CD4-positive, alpha-beta T cell (primary cell): ENCODE measurements at places on chromosomes 3 and 15. TPM values are rescaled to one million over a fixed set of nuclear protein-coding genes. Genes with fewer than 3 reads are reported as not detected.

The CHL1 gene
- not detected for total RNA-seq

The GOLGA8N gene
- total RNA-seq: 4.4 TPM

The PYDC2 gene
- not detected for total RNA-seq

The SHC4 gene
- total RNA-seq: not detected

The BCHE gene
- total RNA-seq: not detected

The HTR3E gene
- total RNA-seq: not detected

DNA sequence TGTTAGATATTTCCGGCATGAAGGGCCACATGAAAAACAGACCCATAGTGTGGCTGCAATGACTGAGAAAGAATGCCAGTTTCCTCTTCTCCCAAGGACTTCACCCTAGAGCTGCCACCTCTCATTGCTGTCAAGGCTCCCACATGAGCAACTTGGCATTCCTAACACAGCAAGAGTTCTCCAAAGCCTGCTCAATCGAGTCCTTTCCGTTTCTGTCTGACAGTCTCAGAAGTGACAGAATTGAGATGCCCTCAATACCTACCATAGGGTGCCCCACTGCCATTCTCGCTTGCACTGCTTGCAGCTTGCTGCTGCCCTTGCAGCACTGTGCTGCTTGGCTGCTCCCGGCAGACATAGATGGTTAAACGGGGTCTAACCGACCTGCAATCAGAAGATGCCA, 44.3 kb downstream of the UBP1 start:
- DNase-seq: no peak

DNA sequence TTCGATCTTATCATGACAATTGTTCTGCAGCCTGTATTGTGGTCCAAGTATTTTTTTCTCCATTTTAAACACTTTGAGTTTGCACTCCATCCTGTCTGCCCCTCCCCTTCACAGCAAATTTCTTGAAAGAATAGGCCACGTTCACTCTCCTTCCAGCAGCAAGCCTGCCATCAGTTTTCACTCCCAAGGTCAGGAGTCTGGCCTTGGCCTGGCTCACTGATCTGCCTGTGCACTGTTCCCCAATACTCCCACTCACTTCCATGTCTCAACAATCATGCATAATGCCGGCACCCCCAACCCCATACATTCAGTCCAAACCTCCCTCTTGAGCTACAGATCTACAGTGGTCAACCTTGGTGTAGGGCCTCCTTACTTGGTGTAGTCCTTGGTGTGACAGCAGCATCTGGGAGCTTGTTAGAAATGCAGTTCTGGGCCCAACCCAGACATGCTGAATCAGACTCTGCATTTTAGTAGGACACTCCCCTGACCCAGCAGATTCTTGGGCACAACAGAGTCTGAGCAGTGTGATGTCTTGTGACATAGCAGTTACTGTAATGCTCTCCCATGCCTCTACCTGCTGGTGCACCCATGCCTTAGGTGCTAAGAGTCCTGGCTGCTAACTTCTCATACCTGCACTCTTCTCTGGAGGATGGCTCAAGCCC, 58.3 kb upstream of the XCR1 start:
- no peak for DNase-seq

DNA sequence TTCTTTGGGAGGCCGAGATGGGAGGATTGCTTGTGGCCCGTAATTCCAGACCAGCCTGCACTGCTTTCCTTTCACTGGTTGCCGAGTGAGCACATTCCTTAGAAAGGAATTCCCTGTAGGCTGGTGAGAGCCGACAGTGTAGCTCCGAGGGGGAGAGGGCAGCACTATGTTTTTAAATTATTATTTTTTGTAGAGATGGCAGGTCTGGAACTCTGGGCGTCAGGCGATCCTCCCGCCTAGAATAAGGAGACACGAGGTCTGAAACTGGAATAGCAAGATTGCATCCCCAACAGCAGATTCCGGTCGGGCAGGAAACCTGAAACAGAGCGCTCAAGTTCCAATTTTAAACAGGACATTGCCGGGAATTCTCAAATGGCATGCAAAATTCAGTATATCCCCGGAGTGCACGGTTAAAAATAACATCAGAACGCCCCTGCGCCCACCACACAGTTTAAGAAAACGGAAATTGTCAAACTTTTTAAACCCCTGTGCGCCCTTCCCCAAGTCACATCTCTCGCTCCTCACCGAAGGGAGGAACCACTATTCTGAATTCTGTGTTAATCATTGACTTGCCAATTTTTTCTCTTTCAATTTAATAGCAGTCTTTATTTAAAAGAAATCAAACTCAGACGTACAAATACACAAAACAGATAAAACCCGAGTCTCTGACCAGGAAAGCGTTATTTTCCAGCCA, 643 bp upstream of the RNU5B-1 start:
- no peak for DNase-seq

DNA sequence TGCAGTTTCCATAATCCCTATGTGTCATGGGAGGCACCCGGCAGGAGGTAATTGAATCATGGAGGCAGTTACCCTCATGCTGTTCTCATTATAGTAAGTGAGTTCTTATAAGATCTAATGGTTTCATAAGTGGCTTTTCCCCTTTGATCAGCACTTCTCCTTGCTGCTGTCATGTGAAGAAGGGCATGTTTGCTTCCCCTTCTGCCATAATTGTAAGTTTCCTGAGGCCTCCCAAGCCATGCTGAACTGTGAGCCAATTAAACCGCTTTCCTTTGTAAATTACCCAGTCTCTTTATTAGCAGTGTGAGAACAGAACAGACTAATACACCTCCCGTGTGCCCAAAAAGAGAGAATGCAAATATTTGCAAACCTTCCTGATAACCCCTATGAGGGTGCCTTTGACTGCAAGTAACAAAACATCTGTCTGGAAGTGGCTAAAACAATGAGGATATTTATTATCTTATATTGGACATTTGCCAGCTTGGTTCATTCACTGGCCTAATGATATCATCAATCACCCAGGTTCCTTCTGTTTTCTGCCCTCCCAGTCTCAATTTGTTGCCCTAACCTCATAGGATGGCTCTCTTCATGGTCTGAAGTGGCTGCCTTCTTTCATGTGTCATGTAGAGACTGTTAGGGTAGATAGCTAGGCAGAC, 68.7 kb downstream of the BHLHE40 start:
- no peak for DNase-seq

- DNase-seq: no peak
Observed at GRCh38 chr3:102207151-102207571, 227.7 kb upstream of the ZPLD1 start.

DNA sequence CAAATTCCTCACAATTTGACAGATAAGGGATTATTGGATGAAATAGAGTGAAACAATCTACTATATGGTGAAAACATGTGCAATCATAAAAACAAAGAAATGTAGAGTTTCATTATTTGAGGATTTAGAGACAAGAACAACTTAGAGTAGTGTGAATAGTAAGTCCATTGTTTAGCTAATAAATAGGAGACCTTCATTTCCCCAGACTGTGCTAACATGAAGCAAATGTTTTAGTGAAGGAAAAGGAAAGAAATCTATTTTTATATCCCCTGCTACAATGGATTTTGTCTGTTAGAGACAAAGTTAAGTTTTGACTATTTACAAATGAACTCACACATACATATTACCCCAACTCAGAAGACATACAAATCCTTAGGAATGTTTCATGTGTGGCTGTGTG, 77.8 kb downstream of the EFL1 start:
- DNase-seq: no peak

DNA sequence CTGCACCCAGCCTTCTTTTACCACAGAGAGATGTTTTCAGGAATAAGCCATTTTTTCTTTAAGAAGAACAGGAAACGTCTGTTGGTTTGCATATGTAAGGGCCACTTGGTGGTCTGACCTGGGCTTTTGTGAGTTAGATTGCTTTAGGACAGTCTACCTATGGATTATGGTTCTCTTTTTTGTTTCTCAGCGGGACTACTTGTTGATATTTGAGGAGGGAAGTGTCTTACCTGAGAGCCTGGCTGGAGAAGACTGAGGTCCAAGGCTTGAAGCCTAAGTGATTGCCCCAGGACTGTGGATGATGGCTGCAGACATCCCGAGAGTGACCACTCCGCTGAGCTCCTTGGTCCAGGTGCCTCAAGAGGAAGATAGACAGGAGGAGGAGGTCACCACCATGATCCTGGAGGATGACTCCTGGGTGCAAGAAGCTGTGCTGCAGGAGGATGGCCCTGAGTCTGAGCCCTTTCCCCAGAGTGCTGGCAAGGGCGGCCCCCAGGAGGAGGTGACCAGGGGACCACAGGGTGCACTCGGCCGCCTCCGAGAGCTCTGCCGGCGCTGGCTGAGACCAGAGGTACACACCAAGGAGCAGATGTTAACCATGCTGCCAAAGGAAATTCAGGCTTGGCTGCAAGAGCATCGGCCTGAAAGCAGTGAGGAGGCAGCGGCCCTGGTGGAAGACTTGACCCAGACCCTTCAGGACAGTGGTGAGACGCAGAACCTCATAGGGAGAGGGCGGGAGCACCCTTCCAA, 3.0 kb downstream of the ZSCAN2 start:
- DNase-seq: no peak

DNA sequence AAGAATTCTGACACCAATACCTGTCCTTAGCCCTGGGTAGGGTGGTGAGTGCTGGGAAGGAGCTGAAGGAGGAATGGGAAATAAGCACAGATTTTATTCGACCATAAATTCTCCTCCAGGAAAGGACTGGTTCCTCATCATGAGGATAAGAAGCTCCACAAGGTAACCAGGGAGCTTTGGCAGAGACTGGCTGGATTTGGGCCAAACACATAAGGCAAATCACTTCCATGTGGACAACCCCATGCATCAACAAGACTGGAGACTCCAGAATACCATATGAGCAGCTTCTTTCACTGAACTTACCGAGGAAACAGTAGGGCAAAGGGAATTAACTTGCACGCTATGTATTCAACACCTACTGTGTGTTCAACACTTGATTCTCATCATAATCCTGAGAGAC, 312.5 kb downstream of the NTRK3 start:
- no peak for DNase-seq

- no peak for DNase-seq
Observed at GRCh38 chr3:89375451-89375850, 268.0 kb downstream of the EPHA3 start.

DNA sequence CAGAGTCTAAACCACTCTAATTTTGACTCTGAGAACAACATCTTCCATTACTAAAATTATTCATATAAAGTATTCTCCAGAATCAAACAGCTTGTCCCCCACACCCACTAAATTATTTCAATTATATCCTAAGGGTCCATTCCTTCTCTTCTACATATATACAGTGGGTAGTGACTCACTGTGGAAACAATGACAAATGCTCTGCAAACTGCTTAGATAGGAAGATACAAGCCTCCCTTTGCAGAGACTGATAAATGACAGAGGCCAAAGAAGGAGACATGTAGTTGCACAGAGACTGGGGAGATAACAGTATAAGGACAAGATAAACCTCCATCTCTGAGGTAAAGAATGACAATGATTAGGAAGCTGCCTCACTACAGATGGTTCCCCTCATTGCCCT, 1087.4 kb downstream of the AGBL1 start:
- DNase-seq: no peak

GRCh38 chr3:122307976-122308375, 17.1 kb upstream of the CSTA start:
- DNase-seq: no peak

DNA sequence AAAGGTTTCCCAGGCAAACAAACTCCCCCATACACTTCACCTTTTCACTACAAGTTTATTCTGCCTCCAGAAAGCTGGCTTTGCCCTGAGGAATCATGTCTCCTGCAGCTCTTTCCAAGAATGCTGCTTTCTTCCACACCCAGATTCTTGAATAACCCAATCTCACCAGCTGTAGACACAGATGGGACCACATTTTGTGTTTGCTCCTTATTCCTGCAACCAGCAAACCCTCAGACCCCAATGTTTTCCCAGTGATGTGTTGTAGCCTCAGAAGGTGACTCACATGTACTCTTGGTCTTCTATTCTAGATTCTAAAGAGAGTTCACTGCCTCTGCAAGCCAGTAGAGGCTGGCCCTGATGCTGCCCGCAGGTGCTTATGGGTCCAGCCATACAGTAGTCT, 23.6 kb upstream of the TRIM59 start:
- DNase-seq: no peak

DNA sequence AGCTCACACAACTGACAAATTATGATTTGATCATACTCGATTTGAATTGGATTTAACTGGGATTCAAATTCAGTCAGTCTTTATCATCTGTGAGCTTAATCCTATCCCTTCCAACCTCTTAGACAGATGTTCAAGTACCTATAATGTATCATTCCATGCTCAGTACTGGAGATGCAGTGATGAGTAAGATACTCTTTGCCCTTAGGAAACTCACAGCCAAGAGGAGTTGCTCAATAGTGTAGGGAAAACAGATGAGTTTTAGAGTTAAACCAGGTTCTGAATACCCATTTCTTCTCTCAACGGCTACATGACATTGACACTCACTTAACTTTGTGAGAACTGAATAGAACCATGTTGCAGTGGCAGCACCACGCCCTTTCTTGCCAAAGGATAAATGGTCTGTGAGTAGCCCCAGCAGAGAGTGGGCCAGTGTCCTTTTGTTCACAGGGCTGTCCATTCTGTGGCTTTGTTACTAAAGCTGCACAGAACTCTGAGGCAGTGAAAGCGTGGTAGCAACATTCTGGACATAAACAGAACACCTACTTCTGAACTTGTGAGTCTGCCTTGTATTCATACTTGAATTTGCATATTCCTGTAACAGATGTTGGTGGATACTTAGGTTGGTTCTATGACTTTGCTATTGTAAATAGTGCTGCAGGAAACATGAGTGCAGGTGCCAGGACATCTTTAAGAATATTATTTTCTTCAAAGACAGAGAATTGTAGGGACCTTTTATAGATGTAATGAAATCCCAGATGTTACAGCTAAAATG, 91.6 kb downstream of the RASA2 start:
- no peak for DNase-seq

GRCh38 chr3:124760601-124761000, 30.3 kb downstream of the UMPS start:
- no peak for DNase-seq

- DNase-seq: no peak
Observed at GRCh38 chr3:164890061-164890460, 188.2 kb downstream of the SI start.

DNA sequence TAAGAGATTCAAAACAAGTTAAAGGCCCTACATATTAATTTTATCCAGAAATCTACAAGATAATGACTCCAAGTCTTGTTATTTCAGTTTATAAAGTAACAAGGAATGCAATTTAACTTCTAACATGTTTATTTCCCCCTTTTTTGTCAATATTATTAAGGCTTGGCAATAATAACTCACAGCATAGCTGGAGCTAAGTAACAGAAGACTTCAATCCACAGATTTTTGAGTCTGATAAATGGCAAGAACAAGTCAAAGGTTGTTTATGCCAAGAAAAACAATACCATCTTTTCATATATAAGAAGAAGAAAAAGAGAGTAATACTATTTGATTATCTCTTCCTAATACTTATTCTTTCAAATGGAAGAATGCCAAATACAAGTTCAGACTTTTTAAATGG, 631.0 kb upstream of the CCDC54 start:
- no peak for DNase-seq
